Putamen (tissue), 1 donor: ENCODE measurements at places on chromosomes 5 and 9.
A peak's percentile ranks its signal among the peaks of the same experiment; 100 is the strongest.

GRCh38 chr5:78162253-78162862, 132.1 kb downstream of the AP3B1 start:
- DNase-seq = peak; percentile 15

GRCh38 chr5:108629779-108630528, 117.7 kb upstream of the FER start:
- no peak for DNase-seq

GRCh38 chr5:127398508-127398907, 107.9 kb downstream of the MEGF10 start:
- DNase-seq = peak; percentile 21

- DNase-seq = no peak
Observed at GRCh38 chr9:79222483-79222882, 349.3 kb upstream of the TLE4 start.

- peak; percentile 82 for DNase-seq
Observed at GRCh38 chr9:101530076-101530711, 3.5 kb upstream of the RNF20 start.

DNA sequence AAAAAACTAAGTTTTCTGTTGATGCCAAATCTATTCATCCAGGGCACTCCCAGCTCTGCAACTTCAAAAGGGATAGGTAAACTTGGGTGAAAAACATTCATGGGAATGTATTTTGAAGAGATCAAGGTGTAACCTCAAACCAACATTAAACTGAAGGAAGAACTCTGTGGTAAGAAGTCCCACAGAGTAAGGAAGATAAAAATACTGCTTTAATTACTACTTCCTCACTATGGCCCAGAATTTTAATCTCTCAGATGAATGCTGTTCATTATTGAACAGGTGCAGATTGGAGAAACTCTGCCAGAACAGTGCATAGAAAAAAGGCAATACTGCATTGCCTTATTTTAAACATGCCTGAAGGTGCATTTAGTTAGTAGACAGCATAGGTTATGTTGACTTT, 37.6 kb upstream of the ANXA1 start:
- DNase-seq = no peak
